ENCODE measurements at places on chromosomes 4 and X.

DNA sequence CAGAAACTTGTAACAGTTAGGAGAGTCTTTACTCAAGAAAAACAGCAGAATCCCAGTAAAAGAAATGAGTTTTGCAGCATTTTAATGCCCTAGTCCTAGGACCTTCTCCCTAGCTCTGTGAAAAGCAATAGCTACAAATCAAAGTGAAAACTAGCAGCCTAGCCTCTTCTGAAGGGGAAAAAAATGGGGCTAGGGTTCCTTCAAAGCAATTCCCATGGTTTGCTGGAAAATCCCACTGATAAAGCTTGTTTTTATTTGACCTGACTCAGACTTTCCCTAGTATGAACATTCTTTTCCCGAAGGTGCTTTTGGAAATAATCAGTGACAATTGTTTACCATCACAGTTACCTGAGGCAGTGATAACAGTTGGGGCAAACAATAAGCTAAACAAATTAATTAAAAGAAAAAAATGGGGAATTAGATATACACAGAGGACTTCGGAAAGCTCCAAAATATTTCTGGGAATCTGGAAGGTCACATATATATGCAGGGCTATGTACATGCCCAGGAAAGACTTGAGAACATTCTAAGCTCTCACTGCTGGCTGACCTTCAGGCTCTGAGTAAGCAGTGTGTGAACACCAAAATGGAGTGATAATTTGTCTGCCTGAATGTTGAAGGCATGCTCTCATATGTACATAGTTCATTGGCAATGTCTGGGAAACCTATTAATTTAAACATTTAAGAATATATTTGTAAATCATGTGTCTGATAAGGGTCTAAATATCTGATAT, 285.9 kb downstream of the KCTD8 start:
- no peak for DNase-seq

DNA sequence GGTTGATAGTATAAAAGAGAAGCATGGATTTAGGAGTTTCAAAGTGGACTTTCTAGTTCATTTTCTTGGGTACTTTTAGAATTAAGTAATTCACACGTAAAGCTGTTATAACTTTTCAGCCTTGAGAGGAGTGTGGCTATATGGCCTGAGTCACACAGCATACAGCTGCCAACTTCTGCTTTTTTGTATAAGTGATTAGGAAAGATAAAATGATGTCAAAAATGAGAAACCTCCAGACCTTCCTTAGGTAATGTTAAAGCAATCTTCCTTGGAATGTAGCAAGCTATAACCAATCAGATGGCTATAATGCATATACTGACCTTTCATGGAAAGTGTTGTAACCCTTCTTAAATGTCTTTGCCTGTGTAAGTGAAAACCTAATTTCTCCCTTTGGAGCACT, 39.2 kb downstream of the RAB40AL start:
- no peak for DNase-seq

- DNase-seq = no peak
Measured at GRCh38 chr4:963276-964225, 9.8 kb downstream of the DGKQ start.

- DNase-seq = no peak
Measured at GRCh38 chrX:118530219-118530911, 34.8 kb downstream of the DOCK11 start.

GRCh38 chr4:168488869-168489274, 8.0 kb upstream of the PALLD start:
- DNase-seq = no peak

- DNase-seq = no peak
Measured at GRCh38 chr4:154310578-154310977, 181.0 kb downstream of the DCHS2 start.

- DNase-seq = no peak
Measured at GRCh38 chrX:134000260-134001245, 15.2 kb upstream of the GPC3 start.

- no peak for DNase-seq
Measured at GRCh38 chr4:184416913-184417734, 57.2 kb downstream of the IRF2 start.

GRCh38 chr4:136742333-136742732, 790.0 kb downstream of the PCDH18 start:
- no peak for DNase-seq
